Natural killer cell (primary cell): ENCODE measurements at places on chromosomes 5 and 9. TPM values are rescaled to one million over a fixed set of nuclear protein-coding genes. Genes with fewer than 3 reads are reported as not detected.

Gene KIF24
- total RNA-seq, result 0.28 TPM

Gene CHMP5
- total RNA-seq, result 24.5 TPM

Gene KLF9
- total RNA-seq, result 51.2 TPM

Gene GSN
- 103 TPM for total RNA-seq

Gene OR1B1
- not detected for total RNA-seq

Gene RNF183
- total RNA-seq, result not detected

- DNase-seq, result no peak
These were observed 74.4 kb downstream of the ATG10 start for GRCh38 chr5:82046276-82046647.

- peak; percentile 83 for DNase-seq
These were observed 65.8 kb upstream of the PLPP6 start for GRCh38 chr9:4596165-4596922.

DNA sequence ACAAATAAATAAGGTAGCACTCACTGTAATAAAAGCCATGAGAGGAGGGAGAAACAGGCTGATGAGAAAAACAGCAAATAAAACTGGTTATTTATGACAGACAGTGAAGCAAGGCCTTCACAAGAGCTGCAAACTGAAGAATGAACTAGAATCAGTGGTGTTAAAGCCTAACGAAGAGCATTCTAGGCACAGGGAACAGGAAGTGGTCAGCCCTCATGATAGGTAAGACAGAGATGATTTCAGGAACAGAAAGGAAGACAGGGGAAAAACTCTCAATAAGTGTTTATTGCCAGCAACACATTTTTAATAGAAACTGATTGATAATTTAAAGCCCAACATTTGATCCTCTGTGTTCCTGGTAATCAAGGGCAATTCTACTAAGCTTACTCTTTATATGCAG is 124.5 kb downstream of the EDIL3 start:
- no peak for DNase-seq

- no peak for DNase-seq
These were observed 211.9 kb upstream of the TRIM32 start for GRCh38 chr9:116475201-116475600.

GRCh38 chr5:158283397-158283796 is 424.5 kb upstream of the CLINT1 start:
- DNase-seq, result no peak

DNA sequence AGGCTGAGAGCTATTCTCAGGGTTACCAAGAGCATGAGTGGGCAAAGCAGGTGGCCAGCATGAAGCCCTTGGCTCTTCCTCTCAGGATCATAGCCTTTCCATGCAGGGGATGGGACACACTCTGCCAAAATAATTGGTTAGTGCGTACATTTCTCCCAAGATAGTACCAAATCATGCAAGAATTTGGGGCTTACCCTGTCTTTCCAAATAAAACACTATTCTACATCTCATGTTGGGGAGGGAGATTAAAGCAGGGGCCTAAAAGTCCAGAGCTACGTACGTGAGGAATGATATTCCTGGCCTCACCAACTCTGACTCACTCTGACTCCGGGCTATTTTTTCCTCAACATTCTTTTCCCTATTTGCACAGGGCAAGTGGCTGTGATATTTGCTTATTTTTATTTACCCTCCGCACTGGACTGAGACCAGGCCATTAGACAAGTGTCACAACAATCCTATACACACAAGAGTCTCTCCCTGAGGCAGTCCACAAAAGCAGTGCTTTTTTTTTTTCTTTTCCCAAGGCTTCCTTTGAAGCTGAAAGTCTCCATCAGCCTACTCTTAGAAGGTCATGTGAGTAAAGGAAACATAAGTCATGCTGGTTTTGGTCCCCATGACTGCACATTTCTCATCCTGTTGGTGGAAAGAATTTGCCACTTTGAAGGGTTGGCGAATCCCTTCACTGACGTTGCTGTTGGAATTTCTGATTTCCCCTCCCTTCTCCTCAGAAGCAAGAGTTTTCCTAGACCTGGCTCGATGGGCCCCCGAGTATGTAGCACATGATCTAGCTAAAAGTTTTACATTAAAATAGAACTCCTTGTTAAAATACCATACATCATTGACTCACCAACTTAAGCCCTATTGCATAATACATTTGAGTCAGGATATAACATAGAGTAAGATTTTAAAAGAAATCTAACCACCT is 40.0 kb downstream of the TMEM252 start:
- no peak for DNase-seq

- DNase-seq, result no peak
These were observed 54.0 kb upstream of the MAP3K1 start for GRCh38 chr5:56761151-56761885.

GRCh38 chr9:89608641-89609335 is 4.0 kb downstream of the GADD45G start:
- DNase-seq, result no peak

GRCh38 chr9:92728831-92729734 is 35.5 kb downstream of the BICD2 start:
- no peak for DNase-seq

DNA sequence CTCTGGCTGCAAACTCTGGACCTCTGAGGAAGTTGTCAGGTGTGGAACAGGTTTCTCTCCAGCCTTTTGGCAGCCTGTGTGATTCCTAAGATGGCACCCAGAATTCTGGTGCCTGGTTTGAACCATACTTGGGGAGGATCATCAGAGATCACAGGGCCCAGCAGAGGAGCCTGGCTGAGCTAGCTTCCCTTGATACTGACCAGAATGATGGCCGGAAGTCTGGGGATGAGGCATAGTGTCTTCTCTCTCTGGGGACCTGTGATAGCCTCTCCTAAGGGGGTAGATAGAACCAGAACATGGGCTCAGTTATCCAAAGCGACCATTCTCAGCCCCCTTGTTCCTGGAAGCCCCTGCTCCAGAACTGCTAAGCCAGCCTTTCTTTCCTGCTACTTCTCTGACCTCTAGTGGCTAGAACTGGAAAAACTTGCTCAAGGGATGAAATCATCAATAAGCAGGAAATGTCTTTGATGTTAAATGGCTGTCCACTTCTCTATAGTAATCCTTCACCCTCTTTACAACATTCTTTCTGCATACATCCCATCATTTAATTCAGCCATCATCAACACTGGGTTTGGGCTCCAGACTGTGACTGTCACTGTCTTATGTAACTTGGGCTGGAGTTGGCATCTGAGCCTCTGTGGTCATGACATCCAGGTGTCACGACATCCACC is 55.1 kb downstream of the C9orf152 start:
- no peak for DNase-seq

GRCh38 chr5:110824936-110825441 is 86.2 kb downstream of the SLC25A46 start:
- no peak for DNase-seq

- no peak for DNase-seq
These were observed 2062.2 kb upstream of the CDH6 start for GRCh38 chr5:29131285-29131684.

DNA sequence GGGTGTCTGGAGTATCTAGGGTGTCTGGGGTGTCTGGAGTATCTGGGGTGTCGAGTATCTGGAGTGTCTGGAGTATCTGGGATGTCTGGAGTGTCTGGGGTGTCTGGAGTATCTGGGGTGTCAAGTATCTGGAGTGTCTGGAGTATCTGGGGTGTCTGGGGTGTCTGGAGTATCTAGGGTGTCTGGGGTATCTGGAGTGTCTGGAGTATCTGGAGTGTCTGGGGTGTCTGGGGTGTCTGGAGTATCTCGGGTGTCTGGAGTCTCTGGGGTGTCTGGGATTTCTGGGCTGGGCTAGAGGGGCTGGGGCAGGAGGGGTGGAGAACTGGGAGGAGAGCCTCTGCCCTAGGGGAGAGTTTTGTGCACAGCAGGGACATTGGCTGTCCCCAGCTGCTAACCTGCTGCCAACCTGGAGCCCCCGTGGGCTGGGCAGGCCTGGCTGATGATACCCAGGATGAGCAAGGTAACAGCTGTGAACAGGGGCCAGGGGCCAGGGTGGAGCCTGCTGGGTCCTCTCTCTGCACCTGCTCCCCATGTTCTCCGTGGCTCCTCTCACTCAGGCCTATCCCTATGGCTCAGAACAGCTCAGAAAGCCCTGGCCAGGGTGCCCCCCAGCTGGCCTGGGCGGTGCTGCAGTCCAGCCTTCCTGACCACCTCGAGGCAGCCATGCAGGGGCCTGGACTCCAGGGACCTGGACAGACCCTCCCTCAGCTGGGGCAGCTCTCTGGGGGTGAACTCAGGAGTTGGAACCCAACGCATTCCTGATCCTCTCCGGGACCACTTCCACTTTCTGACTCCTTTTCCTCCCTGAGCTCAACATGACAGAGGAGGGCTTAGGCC is 29.9 kb downstream of the LHX3 start:
- DNase-seq, result no peak

- no peak for DNase-seq
These were observed 9.6 kb downstream of the HMCN2 start for GRCh38 chr9:130275156-130275555.

DNA sequence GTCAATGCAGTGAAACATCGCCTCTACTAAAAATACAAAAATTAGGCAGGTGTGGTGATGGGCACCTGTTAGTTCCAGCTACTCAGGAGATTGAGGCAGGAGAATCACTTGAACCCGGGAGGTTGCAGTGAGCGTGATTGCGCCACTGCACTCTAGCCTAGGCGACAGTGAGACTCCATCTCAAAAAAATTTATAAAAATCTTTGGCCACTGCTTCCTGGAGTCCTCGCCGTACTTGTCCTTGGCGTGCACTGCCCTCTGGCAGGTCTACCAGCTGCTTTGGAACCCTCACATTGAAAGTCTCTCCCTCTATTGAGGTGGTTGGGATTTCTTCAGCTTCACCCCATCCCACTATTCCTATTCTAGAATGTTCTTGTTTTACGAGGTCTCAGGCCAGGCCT is 25.0 kb downstream of the DYNC2I2 start:
- DNase-seq, result no peak

GRCh38 chr5:77546-77945 is 14.4 kb upstream of the PLEKHG4B start:
- no peak for DNase-seq

GRCh38 chr9:4489562-4489918 is 728 bp upstream of the SLC1A1 start:
- DNase-seq, result no peak

GRCh38 chr5:73380710-73381589 is 67.6 kb downstream of the FOXD1 start:
- DNase-seq, result no peak

GRCh38 chr5:178221282-178221681 is 11.3 kb downstream of the PHYKPL start:
- DNase-seq, result no peak

- DNase-seq, result no peak
These were observed 103.5 kb downstream of the NTRK2 start for GRCh38 chr9:84773022-84773421.

DNA sequence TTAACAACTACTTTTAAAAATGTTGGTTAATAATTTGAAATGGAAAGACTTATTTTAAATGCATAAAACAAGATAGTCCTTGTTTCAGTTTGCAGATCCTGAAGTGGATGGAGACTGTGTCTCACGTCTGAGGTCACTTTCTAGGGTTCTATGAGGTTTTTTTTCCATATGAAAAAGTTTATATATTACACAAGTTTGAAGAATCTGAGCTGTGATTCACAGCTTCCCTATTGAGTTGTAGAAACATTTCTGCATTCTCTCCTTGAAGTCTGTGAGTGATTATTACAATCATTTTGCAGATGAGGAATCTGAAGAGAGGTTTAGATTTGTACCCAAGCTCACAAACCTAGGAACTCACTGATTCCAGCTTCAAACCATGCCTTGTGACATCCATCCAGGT is 442.5 kb upstream of the KLF4 start:
- DNase-seq, result no peak

DNA sequence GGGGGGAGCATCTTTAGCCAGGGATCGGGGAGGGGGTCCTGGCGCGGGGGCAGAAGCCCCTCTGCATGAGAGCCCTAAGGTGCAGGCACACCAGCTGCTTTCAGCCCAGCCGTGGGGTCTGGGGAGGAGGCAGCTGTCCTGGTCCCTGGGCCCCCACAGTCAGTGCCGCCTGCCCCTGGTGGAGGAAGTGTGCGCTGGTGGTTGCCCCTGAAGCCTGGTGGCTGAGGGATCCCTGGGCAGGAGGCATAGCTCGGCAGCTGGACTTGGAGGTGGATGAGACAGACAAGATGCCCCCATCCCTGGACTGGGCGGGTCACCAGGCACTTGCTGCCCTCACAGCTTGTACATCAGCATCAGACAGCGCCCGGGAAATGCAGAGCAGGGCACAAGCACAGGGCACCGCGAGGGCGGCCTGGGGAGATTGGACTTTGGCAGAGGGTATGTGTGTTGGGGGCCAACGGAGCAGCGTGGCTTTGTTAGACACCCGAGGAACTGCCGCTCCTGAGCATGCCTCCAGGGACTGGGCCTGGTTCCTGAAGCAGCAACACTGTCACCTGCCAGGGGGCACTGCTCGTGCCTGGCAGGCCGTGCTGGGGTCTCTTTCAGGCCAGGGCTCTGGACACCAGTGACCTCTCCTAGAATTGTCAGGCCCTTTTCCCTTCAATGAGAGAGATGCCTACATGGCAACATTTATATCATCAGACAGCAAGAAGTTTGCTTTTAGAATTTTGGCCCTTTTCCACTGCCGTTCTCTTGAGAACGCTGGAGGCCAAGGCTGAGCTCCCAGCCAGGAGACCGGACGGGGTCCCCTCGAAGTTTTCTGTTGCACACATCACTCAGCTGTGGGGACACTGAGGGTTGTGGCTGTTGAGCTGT is 41.9 kb upstream of the CTSL start:
- DNase-seq, result no peak

DNA sequence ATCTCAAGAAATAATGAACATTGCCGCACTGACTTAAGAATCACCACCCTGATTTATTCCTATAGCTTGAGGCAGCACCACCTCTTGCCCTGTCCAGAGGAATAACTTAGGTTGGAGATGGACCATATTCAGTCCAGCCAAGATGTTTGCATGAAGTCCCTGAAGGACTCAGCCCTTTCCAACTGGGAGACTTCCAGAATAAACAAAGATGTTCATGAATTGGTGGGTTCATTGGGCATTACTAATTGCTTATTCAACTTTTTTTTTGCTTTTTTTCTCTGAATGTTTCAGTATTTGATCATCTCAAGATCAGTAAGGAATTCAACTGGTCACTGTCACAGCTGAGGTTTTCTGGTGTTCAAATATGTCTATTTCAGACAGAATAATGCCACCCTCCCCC is 470.6 kb downstream of the CCDC171 start:
- DNase-seq, result no peak

DNA sequence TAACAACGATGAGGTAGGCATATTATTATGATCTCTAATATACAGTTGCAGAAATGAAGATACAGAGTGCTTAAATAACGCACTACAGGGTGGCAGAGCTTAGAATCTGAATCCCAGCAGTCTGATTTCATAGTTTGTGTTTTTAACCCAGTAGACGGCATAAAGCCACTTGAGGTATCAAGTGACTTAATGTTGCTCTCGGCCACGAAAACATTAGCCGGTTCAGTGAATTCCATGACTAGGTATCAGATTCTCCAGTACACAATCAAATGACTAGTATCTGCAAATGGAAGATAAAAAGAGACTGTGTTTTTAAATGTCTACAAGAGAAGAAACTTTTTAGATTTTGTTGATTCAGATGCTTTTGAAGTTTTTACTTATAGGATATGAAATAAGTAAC is 24.8 kb downstream of the SMC2 start:
- DNase-seq, result no peak

GRCh38 chr5:143205386-143205785 is 198.1 kb downstream of the NR3C1 start:
- no peak for DNase-seq

- no peak for DNase-seq
These were observed 289.8 kb upstream of the GRAMD2B start for GRCh38 chr5:126133424-126133823.
